ENCODE measurements at places on chromosomes 16 and 17.
A peak's percentile ranks its signal among the peaks of the same experiment; 100 is the strongest.

DNA sequence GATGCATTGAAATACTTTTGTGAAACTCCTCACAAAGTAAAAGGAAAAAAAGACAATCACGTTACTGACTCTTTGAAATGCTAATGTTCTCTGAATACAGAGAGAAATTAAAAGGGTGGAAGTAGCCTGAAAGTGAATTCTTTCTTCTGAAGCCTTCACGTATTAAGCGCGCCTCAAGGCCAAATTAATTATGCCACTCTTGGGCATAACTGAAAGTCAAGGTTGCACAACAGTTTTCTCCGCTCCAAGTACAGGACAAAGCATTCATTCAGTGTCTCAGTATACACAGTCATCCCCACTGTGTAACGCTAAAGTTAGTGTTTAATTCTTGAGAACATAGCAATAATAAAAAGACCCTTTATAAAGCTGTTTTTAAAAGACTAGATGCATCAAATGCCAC, 21.5 kb downstream of the PARN start:
- no peak for DNase-seq

- DNase-seq = peak; percentile 73
These were observed 5.5 kb downstream of the PCGF2 start for GRCh38 chr17:38742411-38743308.

DNA sequence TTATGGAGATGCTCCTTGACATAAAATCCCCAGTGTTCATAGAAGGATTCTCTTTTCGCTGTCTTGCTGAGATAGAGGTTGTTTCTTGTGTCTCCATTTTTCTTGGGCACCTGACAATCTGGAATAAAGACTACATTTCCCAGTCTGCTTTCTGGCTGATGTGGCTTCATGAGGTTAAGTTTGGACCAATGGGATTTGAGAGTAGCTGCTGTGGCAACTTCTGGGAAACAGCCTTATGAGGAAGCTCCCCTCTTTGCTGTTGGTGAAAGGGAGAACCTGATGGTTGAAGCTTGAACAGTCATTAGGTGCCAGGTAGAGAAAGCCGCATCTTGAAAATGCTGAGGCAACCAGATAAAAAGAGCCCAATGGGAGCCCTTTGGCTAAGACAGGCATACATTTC, 24.4 kb downstream of the HS3ST4 start:
- DNase-seq = no peak

- DNase-seq = peak; percentile 53
These were observed 184.8 kb upstream of the CIBAR2 start for GRCh38 chr16:85296859-85297660.

DNA sequence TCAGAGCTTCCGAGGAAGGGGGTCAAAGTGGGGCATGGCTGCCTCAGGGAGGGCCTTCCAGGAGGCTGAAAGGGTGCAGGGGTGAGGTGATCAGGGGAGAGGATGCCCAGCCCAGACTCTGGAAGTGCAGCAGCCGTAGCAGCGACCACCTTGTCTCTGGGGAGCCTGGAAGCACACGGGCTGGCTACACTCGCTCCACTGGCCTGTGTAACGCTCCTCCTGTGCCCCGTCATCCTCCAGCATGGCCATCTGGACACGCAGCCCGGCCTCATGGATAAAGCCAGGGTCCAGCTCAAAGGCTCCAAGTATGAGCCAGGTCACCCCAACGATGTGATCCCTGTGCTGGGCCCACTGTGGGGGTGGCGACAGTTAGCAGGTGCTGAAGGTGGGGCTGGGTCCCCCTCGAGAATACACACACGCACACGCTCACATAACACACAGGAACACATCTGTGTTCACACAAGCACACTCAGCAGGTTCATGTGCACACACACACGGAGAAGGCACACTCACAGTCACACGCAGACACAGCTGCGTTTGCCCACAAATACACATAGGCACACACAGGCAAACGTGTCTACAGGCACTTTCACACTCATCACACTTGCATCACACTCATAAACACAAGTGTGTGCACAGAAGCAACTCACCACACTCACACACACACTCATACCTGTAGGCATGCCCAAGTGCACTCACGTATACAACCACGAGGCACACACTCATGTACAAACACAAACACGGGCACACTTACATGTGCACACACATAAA, 19.3 kb downstream of the POLR3K start:
- no peak for DNase-seq

DNA sequence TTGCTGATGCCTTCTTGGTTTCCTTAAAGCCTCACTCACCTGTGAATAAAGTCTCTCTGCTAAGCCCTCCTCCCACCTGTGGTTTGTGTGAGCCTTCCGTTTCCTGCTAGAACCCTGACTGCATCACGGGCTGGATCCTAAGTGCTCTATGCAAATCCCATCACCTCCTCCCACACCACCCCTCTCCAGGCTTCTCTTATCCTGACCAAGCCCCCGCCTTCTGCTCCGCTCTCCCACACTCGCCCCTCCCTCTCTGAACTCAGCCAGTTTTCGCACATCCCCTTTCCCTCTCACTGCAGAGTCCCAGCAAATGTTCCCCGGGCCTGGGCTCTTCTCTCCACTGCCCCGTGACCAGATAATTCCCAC, 51.8 kb downstream of the PIMREG start:
- no peak for DNase-seq

DNA sequence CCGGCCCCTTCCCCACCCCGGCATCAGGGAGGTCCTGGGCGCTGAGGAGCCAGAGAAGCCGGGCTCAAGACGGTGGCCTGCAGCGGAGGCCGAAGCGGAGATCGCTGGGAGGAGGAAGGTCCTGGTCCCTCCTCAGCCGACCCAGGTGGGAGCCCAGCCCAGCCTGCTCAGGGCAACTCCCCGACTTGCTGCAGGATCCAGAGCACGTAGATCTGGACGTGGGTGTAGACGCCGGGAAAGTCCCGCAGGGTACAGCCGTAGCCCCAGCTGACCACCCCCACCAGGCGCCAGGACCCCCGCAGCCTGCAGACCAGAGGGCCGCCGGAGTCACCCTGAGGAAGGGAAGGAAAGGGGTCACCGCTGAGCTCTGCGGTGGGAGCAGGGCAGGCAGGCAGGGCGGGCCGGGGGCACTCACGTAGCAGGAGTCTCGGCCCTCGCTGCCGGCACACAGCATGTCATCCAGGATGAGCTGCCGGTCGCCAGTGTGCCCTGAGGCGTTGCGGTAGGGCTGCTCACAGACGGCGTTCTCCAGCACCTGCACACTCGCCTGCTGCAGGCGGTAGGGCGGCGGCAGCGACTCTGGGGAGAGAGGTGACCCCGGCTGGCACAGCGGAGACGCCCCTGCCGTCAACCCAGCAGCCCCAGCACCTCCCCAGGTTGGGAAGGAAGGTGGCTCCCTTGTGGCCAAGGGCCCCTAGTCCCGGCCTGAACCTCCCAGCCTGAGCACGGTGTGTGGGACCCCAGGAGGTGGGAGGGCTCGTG, 5.4 kb downstream of the TPSD1 start:
- DNase-seq = peak; percentile 29

- DNase-seq = no peak
These were observed 25.5 kb downstream of the GPR142 start for GRCh38 chr17:74392848-74393247.

- no peak for DNase-seq
These were observed 42.3 kb upstream of the MTSS2 start for GRCh38 chr16:70728150-70728549.

- no peak for DNase-seq
These were observed 46.0 kb downstream of the BANP start for GRCh38 chr16:87996962-87997880.

- no peak for DNase-seq
These were observed 802 bp upstream of the ATXN2L start for GRCh38 chr16:28821874-28822519.

GRCh38 chr16:90048737-90049330, 28.3 kb downstream of the PRDM7 start:
- DNase-seq = no peak

DNA sequence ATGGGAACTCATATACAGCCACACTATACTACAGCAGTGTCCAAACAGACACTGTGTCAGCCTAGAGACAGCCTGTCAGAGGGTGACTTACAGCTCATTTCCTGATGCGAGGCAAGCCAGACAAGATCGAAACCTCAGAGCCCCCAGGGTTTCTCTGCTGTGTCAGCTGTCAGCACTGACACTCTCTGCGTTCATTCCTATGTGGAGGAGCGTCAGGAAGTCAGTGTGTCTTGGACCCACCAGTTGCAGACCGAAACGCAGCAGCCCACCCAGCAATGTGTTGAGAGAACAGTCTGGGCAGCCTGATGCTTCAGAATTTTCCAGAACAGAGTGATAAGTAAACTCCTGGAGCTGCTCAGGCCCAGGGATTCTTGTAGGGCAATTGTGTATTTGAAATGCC, 20.6 kb upstream of the MAPT start:
- DNase-seq = peak; percentile 29

- peak; percentile 39 for DNase-seq
These were observed 926 bp downstream of the MYH10 start for GRCh38 chr17:8629371-8630226.

DNA sequence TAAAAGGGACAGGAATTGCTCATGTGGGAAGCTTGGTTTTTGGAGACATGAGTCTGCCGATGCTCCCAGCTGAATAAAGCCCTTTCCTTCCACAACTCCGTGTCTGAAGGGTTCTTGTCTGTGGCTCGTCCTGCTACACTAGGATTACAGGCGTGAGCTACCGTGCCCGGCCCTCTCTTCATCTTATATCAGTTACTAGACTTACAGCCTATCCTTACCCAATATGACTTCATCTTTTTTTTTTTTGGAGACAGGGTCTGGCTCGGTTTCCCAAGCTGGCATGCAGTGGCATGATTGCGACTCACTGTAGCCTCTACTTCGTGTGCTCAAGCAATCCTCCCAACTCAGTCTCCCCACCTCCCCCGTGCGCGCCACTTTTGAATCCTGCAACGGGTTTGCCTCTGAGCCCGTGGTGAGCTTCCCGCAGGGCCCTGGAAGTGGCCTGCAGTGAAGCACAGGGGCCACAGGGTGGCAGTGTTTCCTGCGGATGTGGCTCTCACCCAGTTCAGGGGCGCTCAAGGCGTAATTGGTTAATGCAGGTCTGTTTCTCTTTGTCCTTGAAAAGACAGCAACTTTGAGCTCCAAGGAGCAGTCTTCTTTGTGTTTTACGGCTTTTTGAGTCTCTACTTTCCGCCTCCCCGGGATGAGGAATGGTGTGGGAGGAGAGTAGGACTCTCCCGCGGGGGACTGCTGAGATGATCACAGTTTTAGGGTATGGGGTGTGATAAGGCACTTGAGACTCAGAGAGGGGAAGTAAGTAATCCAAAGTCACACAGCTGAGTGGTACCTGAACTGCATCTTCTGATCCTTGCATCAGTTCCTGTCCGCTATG, 22.7 kb upstream of the GPRC5B start:
- peak; percentile 52 for DNase-seq

GRCh38 chr17:16513873-16514272, 21.9 kb upstream of the LRRC75A start:
- no peak for DNase-seq

DNA sequence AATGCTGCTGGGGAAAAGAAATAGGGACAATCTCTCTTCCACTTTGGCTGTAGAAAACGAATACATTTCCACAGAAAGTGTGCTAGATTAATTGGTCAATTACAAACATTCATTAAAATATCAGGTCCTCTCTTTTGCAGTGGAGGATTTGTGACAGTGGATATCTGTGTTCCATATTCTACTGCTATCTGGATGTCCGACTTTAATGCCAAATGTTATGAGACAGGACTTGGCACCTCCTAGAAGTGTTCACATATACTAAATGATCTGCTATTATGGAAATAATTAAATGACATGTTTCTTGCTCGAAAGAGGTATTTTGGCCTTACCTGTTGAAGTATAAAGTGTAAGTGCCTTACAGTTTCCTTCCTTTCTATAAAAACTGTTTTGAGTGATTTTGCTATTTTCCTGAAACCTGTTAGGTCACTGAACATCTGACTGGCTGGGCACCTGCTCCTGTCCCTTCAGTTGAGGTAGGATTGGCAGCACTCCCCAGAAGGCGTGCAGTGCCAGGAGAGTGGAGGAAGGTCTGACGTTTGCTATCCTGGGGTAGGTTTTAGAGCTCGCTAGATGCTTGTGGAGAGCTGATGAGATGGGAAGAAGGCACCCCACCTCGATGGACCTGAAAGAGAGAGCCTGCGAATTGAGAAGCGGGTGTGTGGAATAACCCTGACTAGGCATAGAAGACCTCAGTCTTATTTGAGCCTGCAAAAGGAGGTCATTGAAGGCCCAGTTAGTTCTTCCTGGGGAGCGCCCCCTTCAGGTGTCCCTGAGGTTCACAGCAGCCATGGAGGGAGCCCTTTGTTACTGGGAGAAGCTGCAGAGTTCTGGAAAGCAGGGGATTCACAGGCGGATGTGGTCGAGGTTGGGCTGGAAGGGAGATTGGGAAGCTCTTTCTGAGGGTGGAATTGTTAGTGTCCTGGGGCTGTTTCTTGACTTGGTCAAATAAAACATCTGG, 159.4 kb upstream of the ZNF267 start:
- peak; percentile 35 for DNase-seq

- no peak for DNase-seq
These were observed 84.6 kb upstream of the WSB1 start for GRCh38 chr17:27209316-27209715.

DNA sequence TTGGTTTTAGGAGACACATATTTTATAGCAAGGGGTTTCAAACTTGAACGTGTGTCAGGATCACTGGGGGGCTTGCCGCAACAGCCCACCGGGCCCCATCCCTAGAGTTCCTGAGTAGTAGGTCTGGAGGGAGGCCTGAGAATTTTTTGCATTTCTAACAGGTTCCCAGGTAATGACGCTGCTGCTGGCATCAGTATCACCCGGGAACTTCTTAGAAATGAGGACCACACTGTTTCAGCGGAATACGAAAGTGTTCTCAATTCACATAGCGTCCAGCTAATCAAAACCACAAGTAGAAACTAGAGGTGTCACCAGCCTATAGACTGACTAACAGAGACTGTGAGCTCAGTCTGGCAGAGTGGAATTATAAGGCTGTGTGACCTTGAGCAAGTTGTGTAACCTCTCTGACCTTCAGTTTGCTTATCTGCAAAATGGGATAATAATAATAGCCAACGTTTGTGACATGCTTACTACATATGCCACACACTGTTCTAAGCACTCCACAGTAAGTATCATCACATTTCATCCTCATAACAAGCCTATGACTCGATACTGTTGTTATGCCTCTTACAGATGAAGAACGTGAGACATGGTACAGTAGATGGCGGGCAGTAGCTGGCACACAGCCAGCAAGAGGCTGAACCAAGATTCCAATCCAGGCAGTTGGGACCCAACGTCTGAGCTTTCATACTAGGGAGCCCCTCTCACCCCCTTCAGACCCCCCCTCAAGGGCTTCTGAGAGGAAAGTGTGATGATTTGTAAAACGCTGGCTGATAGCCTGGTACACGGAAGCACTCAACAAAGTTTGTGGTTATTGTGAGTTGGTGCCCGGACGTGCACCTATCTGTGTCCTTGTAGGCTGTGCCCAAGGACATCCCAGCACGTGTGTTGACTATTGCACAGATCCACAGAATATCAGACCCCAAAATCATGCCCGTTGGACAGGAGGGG, 4.6 kb upstream of the ICAM2 start:
- no peak for DNase-seq

DNA sequence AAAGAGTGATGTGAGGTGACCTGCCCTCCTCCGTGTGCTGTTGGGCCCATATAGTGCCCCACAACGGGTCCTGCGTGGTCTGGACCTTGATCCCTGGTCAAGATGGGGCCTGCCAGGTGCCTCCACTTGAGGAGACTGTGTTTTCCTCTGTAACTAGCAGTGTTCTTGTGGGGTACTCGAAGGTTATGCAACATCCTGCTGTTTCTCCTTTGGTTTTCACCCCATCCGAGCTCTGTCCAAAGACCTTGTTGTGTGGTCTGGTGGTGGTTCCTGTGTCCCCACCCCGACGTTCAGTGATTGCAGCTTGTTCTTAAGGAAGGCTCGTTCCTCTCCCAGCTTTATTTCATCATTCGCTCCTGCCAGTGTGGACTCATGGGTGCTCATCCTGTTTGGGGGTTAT, 38.7 kb upstream of the ZNF750 start:
- no peak for DNase-seq

GRCh38 chr17:33474789-33475188, 181.7 kb upstream of the ASIC2 start:
- DNase-seq = no peak
